ENCODE measurements at places on chromosomes 7 and 10. TPM values are rescaled to one million over a fixed set of nuclear protein-coding genes. Genes with fewer than 3 reads are reported as not detected.

GRCh38 chr7:84953234-84953633 lies 233.6 kb downstream of the SEMA3D start:
- no peak for ATAC-seq

MYPN gene
- 1.1 TPM for total RNA-seq

- ATAC-seq: no peak
These were observed 427.1 kb downstream of the GFRA1 start for GRCh38 chr10:115845921-115846320.

DNA sequence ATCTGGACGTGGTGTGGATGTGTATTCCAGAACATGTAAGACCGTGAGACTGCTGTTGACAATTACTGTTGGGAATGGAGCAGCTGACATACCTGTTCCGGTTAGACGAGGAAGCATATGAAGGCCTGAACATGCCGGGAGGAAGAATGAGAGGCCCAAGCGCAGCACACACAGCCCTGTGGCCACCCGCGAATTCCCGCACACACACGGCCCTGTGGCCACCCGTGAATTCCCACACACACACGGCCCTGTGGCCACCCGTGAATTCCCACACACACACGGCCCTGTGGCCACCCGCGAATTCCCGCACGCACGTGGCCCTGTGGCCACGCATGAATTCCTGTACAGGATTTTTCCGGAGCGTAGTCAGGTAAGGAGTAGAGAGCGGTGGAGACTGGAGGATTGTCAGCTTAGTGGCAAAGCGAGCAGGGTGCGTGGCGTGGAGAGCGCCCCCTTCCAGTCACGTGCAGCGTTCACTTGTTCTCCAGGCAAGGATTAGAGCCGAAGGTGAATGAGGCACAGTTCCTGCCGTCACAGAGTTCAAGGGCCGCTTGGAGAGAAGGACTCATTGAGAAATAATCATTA lies 9.5 kb upstream of the SUN1 start:
- ATAC-seq: no peak

OPALIN gene
- not detected for total RNA-seq

GRCh38 chr7:76372984-76373833 lies 14.4 kb upstream of the YWHAG start:
- ATAC-seq: no peak

GRCh38 chr10:13560597-13560996 lies 26.2 kb upstream of the PRPF18 start:
- no peak for ATAC-seq

GRCh38 chr10:116899626-116900025 lies 50.3 kb downstream of the ENO4 start:
- ATAC-seq: no peak

Measured in activated T-helper 17 cell treated with anti-CD3 and anti-CD28 coated beads, Interleukin-2, amount 50 U/mL, for 72 hours (primary cell).